ENCODE measurements at places on chromosomes 3 and 15.

DNA sequence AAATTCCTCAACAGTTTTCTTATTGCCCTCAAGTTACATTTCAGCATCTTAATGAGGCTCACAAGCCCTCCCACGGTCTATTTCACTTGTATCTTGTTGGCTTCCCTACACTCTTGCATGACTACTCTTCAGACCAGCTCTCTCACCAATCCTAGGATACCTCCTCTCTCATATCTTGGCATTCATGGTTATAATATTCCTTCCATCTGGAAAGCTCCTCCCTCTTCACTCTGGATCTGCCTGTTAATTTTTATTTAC lies 8.5 kb upstream of the CCDC80 start:
- DNase-seq, result no peak

GRCh38 chr3:133855772-133856171 lies 39.9 kb downstream of the RAB6B start:
- no peak for DNase-seq

- no peak for DNase-seq
Observed at GRCh38 chr15:61227950-61228936, 859 bp downstream of the RORA start.

- DNase-seq, result no peak
Observed at GRCh38 chr3:160128056-160128455, 97.2 kb upstream of the C3orf80 start.

DNA sequence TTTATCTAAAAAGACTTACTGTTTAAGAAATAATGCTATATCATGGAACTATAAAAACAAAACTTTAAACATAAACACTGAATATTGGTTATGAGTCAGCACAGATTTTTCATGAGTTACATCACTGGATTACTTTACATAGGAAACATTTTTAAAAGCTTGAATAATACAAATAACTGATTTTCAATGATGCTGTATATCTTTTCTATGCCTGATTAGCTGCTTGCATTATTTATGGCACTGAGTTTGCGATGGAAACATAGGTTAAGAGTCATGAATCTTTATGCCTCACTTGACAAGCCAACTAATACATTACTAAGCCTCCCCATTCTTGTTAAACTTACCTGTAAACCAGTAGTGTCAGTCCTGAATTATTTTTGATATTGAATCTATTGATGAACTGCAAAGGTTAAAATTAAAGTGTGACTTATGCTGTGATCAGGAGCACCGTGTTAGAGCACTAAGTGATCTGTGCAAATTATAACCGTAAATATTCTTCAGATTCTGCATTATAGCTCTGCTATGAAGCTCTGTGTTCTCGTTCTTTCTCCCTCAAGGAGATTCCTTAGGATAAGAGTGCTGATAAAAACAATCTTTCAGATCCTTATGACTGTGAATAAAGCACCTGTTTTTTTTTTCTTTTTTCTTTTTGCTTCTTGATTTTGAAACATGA lies 437.3 kb upstream of the BCHE start:
- no peak for DNase-seq

GRCh38 chr3:43077261-43077660 lies 28.6 kb downstream of the POMGNT2 start:
- no peak for DNase-seq

GRCh38 chr3:187046033-187046432 lies 93.3 kb downstream of the RPL39L start:
- DNase-seq, result no peak

DNA sequence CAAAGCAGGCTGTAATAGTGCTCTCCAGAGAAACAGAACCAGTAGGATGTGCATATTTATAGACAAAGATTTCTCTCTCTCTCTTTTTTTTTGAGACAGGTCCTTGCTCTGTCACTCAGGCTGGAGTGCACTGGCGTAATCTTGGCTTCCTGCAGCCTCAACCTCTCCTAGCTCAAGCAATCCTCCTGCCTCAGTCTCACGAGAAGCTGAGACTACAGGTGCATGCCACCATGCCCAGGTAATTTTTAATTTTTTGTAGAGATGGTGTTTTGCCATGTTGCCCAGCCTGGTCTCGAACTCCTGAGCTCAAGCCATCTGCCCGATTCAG lies 67.1 kb upstream of the CHD2 start:
- no peak for DNase-seq

GRCh38 chr3:146543461-146544001 lies 876 bp downstream of the PLSCR1 start:
- DNase-seq, result peak; percentile 32

DNA sequence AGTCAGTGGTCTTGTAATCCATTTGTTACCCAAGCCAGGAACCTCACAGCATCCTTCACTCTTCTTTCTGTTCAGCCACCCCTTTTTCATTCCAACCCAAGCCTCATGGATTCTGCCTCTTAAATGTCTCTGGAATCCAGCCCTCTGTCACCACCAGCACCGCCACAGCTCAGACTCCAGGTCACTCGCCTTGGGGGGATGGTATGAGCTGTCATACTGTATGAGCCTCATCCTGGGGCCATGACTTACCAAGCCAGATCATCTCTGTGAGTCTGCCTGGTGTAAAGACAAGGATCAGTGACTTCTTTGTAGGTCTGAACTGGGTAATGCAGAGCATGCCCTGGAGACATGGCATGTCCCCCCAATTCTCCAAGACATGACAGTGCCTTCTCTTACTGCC lies 79.6 kb downstream of the PGPEP1L start:
- DNase-seq, result no peak

DNA sequence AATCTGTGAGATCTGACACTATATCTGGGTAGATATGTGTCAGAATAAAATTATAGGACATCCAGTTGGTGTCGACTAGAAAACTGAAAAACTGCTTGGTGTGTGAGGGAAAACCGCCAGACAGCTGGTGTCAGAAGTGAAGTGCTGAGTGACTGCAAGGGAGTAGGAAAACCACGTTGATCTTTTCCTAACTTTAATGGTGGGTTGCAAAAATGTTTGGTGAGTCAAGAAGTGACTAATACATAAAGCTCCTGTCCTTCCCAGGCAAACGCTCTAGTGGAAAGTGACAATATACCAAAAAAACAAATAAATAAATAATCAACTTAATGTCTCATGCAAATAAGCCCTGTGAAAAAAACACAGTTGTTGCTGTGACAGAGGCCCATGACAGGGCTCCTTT lies 7.3 kb upstream of the CD96 start:
- no peak for DNase-seq

- no peak for DNase-seq
Observed at GRCh38 chr15:71261909-71262308, 146.6 kb downstream of the THSD4 start.

Data from RKO (cell line).